ENCODE measurements at places on chromosomes 12 and 14.

DNA sequence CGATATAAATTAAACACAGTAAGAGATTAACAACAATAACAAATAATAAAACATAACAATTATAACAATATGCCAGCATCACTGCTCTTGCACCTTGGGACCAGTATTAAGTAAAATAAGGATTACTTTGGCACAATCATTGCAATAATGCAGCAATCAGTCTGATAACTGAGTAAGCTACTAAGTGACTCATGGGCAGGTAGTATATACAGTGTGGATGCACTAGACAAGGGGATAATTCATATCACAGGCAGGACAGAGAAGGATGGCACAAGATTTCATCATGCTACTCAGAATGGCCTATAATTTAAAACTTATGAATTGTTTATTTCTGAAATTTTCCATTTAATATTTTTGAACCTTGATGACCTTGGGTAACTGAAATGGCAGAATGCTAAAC lies 290.7 kb downstream of the ALG10B start:
- DNase-seq, result no peak

DNA sequence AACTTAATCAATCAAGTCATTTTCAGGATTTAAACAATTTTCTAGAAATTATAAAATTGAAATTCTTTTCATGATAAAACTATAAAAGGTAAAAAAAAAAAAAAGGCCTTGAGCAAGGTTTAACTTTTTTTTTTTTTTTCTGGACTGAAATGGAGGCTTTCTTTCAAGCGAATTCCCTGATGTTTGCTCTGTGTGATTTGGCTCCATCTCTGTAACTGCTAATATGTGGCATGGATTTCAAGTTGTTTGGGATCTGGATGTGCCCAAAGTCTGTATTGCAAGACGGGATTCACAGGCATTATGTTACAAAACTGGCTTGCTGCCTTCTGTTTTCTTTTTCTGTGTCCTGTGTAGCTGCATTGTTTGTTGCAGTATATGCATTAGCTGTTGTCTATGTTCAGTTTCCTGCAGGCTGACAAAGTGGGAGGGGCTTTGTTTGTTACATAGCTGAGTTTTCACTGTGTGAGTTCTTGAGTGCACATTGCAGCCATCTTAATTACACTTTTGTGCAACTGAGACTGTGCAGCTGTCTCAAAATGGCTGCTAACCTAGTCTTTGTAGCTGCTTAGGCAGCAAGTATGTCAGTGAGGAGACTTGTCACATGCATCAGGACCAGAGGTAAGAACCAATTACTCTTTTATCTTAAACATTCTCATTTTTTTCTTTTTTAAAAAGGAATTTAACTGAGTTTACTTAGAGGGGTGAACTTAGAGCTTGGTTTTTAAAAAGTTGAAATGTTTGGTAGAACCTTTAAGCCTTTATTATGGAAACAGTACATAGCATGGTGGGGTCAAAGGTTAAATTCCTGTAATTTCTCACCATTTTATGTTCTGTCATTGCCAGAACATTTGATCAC lies 19.5 kb downstream of the ATF7IP start:
- DNase-seq, result peak; percentile 61

DNA sequence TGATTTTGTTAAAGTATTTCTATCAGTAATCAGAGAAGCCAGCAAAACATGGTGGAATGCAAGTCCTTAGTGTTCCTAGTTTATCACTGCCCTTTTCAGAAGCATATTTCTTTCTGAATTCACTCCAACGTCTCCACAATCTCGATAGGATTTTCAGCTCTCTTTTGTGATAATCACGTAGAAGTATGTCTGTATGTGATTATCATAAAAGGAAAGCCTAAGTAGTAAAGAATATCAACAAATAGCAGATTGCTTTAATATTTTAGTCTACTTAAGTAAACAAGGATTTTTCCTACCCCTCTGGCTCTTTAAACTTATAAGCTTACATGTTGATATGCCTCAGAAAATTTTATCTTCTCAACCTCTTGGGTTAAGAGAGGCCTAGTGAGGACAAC lies 147.4 kb upstream of the NUDT4 start:
- DNase-seq, result no peak

DNA sequence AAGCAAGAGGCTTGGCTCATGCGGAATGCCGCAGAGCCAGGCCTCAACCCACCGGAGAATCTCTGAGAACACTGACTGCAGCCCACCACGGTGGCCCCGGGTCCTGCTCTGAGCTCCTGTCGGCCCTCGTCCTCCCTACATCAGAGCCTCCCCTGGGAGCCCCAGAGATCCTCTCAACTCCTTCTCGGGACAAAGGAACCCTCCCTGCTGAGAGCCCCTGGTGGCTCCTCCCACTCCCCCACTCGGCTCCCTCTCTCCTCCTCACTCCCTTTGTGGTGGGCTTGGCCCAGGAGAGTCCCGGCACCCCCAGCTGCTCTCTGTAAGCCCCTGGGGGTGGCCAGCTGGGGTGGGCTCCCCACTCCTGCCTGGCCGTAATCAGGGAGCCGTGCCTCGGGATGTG lies 11.1 kb upstream of the INF2 start:
- no peak for DNase-seq

DNA sequence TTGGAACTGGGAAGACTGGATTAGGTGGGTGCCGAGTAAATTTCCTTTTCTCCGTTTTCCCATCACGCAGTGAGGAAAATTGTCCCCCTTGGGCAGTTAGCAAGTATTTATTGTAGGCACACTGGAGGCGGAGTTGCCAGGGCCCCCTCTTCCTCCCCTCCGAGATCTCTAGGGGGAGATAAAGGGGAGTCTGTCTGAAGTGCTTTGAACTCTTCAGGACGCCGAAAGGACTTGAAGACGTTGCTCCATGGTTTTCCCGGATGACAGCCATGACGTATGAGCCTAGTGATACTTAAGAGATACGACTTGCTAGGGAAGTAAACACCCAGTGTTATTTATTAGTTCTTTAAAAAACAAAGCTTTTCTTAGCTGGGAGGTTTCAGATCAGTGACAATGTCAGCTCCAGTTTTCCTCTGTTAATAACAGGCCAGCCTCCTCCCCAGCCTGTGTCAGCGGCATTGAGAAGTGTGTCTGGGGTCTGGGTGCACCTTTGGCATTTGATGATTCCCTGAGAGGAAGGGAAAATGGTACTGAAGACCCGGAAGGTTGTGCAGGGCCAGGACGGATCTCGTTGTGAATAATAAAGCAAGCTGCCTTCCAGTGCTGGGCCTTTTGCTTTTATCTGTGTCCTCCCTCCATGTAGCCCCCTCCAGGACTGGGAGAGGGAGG lies 78.7 kb downstream of the TSPAN9 start:
- DNase-seq, result no peak

DNA sequence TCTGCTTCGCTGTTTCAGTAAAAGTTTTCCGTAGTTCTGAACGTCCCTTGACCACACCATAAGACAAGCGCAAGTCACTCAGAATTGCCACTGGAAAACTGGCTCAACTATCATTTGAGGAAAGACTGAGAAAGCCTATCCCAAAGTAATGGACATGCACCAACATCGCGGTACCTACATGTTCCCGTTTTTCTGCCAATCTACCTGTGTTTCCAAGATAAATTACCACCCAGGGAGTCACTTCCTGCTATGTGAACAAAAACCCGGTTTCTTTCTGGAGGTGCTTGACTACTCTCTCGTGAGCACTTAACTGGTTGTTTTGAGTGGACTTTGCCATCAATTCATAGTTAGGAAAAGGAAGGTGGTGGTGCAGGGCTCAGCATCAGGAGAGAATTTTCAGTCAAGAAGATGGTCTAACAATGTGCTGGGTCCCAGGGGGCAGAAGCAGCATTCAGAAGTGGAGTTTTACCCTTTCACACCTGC lies 1.4 kb downstream of the EGLN3 start:
- no peak for DNase-seq
